NCI-H510A treated with DMSO at 0.1 percent for 48 hours (cell line): ENCODE measurements at places on chromosomes 5 and 9.

GRCh38 chr5:145666591-145666990, 168.6 kb downstream of the PRELID2 start:
- DNase-seq: no peak

GRCh38 chr5:137215261-137215660, 283.9 kb downstream of the SPOCK1 start:
- no peak for DNase-seq

DNA sequence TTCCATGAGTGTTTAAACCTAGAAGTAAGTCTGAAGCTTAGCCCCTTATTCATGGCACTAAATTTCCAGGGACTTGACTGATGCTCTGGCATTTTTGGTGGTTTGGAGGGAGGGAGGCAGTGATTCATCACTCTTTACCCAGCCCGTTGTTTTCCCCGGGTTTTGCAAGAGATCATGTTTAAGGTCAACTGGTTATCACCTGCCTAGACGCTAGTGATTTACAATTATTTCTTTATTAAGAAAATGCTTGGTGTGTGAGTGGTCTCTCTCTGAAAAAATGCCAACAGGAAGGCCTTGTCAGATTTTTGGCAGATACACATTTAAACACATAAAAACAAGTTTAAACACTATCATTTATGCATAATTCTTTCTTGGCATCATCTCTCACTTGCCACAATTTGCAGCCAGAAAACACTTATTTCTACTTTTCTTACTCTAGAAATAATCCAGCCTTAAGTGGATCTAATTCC, 737.9 kb upstream of the ZNF608 start:
- no peak for DNase-seq

DNA sequence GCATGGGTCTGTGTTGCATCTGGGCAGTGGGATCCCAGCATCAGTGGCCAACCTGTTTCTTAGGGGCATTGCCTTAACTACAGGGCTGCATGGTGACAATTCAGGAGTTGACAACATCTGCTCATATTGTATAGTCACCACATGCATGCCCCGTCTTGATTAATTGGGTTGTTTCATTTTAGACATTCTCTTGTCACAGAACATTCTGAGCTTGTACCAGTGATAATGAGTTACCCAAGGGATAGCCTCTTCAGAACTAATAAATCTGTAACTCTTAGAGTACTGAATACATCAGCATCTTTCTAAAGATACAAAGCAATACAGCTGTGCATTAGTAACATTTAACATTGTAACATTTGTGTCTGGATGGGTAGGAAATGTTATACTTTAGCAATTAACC, 426.5 kb upstream of the CD180 start:
- DNase-seq: no peak

GRCh38 chr5:115671939-115672338, 46.1 kb upstream of the TMED7 start:
- DNase-seq: no peak

- no peak for DNase-seq
Observed at GRCh38 chr5:44881266-44881665, 72.5 kb downstream of the MRPS30 start.

GRCh38 chr5:143106174-143106573, 297.3 kb downstream of the NR3C1 start:
- peak; percentile 37 for DNase-seq

DNA sequence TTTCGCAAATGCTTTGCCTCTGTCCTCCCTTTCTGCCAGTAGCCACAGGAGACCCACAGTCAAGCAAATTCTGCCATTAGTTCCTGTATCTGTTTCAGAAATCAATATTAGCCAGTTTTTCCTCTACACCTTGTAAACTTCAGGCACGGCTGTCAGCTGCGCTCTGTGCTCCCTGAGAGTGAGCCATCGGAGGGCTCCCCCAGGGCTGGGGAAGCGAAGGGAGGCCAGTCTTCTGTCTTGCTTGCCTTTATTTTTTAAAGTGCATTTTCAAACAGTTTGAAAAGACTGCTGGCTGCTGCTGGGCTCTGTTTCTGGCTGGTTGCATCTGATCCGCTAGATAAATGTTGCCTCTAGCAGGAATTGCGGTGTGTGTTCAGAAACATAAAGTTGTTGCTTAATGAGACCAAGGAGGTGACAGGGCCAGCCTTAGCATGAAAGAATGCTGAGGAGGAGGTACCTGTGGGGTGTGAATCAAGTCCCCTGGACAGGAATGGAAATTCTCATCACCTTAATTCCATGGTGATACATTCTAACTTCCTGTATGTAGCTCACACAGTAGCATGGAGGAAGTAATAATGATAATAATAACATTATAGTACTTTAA, 421.7 kb upstream of the KIF2A start:
- no peak for DNase-seq

- DNase-seq: no peak
Observed at GRCh38 chr5:14003936-14004335, 59.4 kb upstream of the DNAH5 start.
